Transverse colon (tissue), 4 donors: ENCODE measurements at places on chromosomes 3 and 15.

GRCh38 chr15:30059771-30060170 is 23.0 kb upstream of the GOLGA8J start:
- H3K27ac ChIP-seq: no peak overlapping the region
- no peaks in the 10 kb centered on the region for H3K36me3 ChIP-seq
- DNase-seq: no peak
- H3K4me1 ChIP-seq: no peaks in the 10 kb centered on the region
- no peaks in the 10 kb centered on the region for H3K27me3 ChIP-seq
- H3K4me3 ChIP-seq: no peak overlapping the region

GRCh38 chr3:38235466-38235865 is 30.1 kb upstream of the SLC22A13 start:
- no peak for DNase-seq
- H3K4me1 ChIP-seq: no peaks in the 10 kb centered on the region
- no peak overlapping the region for H3K27ac ChIP-seq
- no peak overlapping the region for H3K4me3 ChIP-seq
- H3K36me3 ChIP-seq: no peaks in the 10 kb centered on the region

GRCh38 chr3:133869586-133869985 is 26.1 kb downstream of the RAB6B start:
- DNase-seq: no peak
- H3K4me1 ChIP-seq: no peaks in the 10 kb centered on the region
- H3K27ac ChIP-seq: no peak overlapping the region
- no peak overlapping the region for H3K4me3 ChIP-seq
- H3K27me3 ChIP-seq: no peaks in the 10 kb centered on the region
- H3K36me3 ChIP-seq: no peaks in the 10 kb centered on the region

DNA sequence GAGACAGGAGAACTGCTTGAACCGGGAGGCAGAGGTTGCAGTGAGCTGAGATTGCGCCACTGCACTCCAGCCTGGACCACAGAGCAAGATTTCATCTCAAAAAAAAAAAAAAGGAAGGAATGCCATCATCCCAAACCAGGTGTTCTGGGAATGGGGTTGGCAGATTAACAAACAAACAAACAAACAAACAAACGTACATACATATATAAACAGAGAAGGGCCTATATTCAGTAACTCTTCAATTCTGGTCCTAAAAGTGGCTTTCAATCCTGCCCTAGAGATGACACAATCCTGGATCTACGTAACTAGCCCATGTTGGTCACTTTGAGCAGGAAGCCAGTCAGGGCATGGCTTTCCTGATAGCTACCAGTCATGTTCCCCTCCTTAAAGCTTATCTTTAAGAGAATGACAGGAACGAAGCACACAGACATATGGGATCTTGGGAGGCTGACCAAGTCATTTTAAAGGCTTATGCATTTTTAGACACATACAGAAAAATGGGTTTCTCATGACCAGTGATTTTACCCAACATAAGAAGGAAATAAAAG is 29.9 kb upstream of the RAB11A start:
- H3K4me3 ChIP-seq: no peak overlapping the region
- H3K4me1 ChIP-seq: peaks cover 2% of the 10 kb centered on the region
- no peak for DNase-seq

DNA sequence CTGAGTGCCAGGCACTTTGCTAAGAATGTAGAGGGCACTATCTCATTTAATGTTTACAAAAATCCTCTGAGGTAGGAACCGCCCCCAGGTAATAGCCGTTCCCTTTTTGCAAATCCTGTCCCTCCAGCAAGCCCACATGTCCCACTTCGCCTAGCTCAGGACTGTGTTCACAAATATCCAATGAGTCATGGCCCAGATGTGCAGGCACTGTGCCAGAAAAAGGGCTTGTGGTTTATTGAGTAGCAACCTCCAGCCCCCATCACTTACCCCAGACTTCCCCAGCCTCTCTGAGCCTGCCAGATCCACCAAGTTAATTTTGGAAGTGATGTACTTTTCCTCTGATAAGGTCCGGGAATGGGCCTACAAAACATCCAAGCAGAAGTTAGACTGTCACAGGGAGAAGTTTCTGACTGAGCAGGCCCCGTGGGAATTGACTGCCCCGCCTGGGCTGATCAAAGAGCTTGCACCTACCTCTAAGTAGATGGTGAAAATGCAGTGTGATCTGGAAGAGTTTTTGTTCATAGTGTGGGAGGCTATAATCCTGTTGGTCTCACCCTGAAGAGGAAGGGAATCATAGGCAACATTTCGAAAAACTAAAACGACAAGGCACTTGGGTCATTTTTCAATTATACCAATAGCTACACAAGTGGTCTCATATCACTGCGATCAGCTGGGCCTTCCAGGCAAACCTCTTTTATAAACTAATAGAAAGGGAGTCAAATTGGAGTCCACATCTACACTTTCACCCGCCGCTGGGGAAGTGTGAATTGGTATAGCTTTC is 15.7 kb downstream of the KIF9 start:
- H3K4me3 ChIP-seq: no peak overlapping the region
- no peaks in the 10 kb centered on the region for H3K27me3 ChIP-seq
- H3K36me3 ChIP-seq: no peaks in the 10 kb centered on the region
- DNase-seq: peak; percentile 63
- peaks cover 5% of the 10 kb centered on the region for H3K4me1 ChIP-seq

GRCh38 chr15:40806672-40807027 is 239 bp upstream of the ZFYVE19 start:
- peak overlapping the region; percentile 90 for H3K4me3 ChIP-seq
- DNase-seq: no peak
- H3K27me3 ChIP-seq: no peaks in the 10 kb centered on the region
- no peaks in the 10 kb centered on the region for H3K36me3 ChIP-seq
- H3K4me1 ChIP-seq: peaks cover 5% of the 10 kb centered on the region

- H3K4me1 ChIP-seq: no peaks in the 10 kb centered on the region
- H3K4me3 ChIP-seq: no peak overlapping the region
- no peak overlapping the region for H3K27ac ChIP-seq
- DNase-seq: no peak
- H3K36me3 ChIP-seq: no peaks in the 10 kb centered on the region
- H3K27me3 ChIP-seq: no peaks in the 10 kb centered on the region
These were observed 255.4 kb downstream of the ARPP21 start for GRCh38 chr3:35894735-35895134.

GRCh38 chr3:30631243-30631904 is 25.0 kb downstream of the TGFBR2 start:
- no peaks in the 10 kb centered on the region for H3K36me3 ChIP-seq
- peak overlapping the region; percentile 77 for H3K27ac ChIP-seq
- peaks cover 79% of the 10 kb centered on the region for H3K4me1 ChIP-seq
- H3K27me3 ChIP-seq: no peaks in the 10 kb centered on the region

DNA sequence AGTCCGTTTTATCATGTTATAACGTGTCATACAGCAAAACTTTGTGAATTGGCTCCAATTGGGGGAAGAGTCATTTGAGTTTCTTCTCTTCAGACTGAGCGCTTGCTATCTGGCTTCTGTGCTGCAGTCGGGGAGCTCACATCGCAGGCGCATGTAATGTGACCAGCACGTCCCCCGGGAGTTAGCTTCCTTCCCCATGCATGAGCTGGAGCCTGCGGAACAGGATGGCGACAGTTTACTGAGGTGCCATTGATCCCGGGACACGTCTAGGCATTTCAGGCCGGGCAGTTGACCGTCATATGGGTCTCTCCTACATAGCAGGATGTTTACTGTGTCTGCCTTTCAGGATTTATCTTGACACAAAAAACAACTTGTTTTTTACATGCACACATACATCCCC is 44.8 kb downstream of the CMTM8 start:
- H3K4me1 ChIP-seq: no peaks in the 10 kb centered on the region
- no peaks in the 10 kb centered on the region for H3K27me3 ChIP-seq
- DNase-seq: no peak
- H3K4me3 ChIP-seq: no peak overlapping the region
- no peak overlapping the region for H3K27ac ChIP-seq
- H3K36me3 ChIP-seq: no peaks in the 10 kb centered on the region

DNA sequence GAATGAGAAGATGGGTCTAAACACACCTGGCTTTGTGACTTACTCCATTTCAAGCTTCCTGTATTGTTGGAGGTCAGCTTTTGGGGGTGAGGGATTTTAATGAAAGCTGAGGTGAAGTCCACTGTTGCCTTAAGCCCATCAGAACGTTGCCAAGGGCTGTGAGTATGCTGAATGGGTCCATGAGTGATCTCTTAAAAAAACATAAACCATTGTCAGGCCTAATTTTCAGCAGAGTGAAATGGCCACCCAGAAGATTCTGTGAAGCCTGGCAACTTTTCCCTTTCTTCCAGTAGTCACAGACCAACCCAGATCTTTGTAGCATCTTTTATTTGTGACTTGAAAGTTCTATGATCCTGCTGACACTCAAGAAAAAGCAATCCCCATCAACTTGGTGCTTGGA is 87.0 kb downstream of the SMAD3 start:
- DNase-seq: no peak
- no peak overlapping the region for H3K4me3 ChIP-seq
- no peak overlapping the region for H3K27ac ChIP-seq
- H3K4me1 ChIP-seq: peaks cover 27% of the 10 kb centered on the region
- H3K36me3 ChIP-seq: no peaks in the 10 kb centered on the region

GRCh38 chr15:99050328-99050980 is 42.9 kb upstream of the PGPEP1L start:
- H3K4me3 ChIP-seq: no peak overlapping the region
- H3K4me1 ChIP-seq: no peaks in the 10 kb centered on the region
- H3K27me3 ChIP-seq: no peaks in the 10 kb centered on the region
- no peaks in the 10 kb centered on the region for H3K36me3 ChIP-seq
- H3K27ac ChIP-seq: no peak overlapping the region

DNA sequence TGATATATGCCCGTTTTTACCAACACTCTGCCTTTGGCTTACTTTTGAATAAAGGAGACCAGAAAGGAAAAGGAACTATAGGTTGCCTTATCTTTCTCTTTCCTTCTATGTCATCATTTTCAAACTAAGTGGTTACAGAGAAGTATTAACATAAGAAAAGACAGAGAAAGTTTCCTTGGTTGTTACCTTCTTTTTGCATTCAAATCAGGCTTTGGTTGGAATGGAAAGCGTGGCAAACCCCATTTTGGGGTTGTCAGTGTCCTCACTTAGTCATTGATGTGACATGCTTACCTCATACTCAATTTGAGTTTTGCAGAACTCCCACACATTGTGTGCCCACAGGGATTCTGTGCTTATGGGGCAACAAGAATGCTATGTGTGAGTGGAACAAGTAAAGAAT is 3.7 kb upstream of the THRB start:
- no peaks in the 10 kb centered on the region for H3K4me1 ChIP-seq
- no peak overlapping the region for H3K27ac ChIP-seq
- no peak overlapping the region for H3K4me3 ChIP-seq
- DNase-seq: no peak

DNA sequence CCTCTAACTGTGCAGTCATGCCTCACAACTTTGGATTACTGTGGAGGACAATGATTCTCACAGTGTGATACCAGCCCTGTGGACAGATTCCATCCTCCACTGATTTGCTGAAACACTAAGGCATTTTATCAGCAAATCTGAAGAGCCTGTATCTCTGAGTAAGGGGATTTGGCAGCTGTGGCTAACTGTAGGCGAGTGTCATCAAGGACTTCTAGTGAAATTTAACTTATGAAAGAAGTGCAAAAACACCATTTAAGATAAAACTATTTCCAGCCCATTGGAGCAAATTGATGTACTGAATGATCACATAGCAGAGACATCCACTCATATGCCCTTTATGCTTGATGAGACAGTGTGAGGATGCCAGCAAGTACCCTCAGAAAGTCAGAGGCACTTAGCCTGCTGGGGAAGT is 13.9 kb upstream of the TMPRSS7 start:
- H3K27ac ChIP-seq: no peak overlapping the region
- no peak for DNase-seq
- no peaks in the 10 kb centered on the region for H3K36me3 ChIP-seq
- no peaks in the 10 kb centered on the region for H3K27me3 ChIP-seq
- no peaks in the 10 kb centered on the region for H3K4me1 ChIP-seq
- H3K4me3 ChIP-seq: no peak overlapping the region

DNA sequence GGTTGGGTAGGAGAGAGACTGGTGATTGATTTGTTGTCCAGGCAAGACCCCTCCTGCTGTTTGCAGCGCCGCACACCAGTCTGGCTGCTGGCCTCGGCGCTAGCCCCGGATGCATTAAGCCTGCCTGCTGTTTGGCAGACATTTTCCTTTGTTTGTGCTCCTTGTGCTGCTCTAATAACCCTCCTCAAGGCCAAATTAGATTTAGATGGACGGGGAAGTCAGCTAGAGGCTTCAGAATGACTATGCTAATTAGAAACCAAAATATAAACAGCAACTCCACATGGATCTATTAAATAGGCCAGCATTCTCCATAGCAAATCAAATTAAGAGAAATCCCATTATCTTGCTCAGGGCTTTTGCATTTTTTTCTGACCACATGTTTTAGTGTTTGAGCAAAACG is 445.2 kb downstream of the SQOR start:
- no peak overlapping the region for H3K27ac ChIP-seq
- DNase-seq: no peak
- H3K27me3 ChIP-seq: no peaks in the 10 kb centered on the region
- H3K4me3 ChIP-seq: no peak overlapping the region
- H3K4me1 ChIP-seq: no peaks in the 10 kb centered on the region

DNA sequence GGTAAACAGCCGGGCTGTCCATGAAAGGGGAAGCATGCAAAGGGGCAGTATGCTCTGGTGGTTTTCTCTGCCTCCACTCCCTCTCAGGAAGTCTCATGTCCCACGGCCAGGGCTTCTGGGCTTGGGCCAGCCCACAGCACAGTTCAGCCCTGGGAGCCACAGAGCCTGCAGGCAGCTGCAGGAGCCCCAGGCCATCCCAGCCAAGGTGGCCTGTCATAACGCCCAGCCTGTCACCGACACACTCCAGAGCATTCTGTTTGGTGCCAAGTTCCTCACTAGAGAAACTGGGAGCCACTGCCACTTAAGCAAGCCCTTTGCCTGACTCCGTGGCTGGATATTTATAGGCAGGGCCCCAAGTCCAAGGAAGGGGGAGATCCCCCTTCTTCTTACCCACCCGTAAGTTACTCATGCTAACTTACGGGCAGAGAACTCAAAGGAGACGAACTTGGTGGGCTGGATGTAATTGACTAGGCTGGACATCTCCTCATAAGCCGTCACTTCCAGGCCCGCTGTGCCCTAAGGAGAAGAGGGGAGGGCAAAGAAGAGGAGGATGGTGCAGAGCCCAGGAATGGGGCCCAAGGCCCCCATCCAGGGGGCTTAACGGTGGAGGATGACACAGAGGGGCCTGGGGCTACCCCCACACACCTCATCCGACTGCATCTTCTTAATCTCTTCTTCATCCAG is 11.7 kb downstream of the PLCB2 start:
- H3K4me1 ChIP-seq: peaks cover 8% of the 10 kb centered on the region
- H3K36me3 ChIP-seq: no peaks in the 10 kb centered on the region
- DNase-seq: no peak
- H3K4me3 ChIP-seq: no peak overlapping the region
- peaks cover 8% of the 10 kb centered on the region for H3K27me3 ChIP-seq

DNA sequence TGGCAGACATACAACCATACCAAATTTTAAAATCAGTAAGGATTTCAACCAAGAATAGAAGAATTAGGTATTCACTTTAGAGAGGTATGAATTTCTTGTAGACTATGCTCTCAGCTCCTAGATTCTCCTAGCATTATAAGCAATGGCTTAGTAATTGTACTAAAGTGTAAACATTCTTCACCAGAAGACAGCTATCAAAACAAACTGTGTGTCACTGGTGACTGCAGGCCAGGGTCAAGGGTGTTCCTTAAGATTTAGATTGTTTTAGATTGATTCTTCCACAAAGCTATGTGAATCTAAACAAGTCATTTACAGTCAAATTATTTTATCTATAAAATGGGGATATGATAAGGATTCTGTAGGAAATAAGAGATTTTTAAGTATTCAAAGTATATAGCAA is 23.1 kb upstream of the GP5 start:
- no peak overlapping the region for H3K27ac ChIP-seq
- no peaks in the 10 kb centered on the region for H3K36me3 ChIP-seq
- H3K27me3 ChIP-seq: no peaks in the 10 kb centered on the region

GRCh38 chr3:17075907-17076306 is 191.2 kb downstream of the PLCL2 start:
- no peaks in the 10 kb centered on the region for H3K36me3 ChIP-seq
- DNase-seq: no peak
- H3K4me3 ChIP-seq: no peak overlapping the region
- H3K4me1 ChIP-seq: no peaks in the 10 kb centered on the region
- no peaks in the 10 kb centered on the region for H3K27me3 ChIP-seq
